NCI-H1436 treated with DMSO at 0.1 percent for 48 hours (cell line): ENCODE measurements at places on chromosomes 2 and 18.

DNA sequence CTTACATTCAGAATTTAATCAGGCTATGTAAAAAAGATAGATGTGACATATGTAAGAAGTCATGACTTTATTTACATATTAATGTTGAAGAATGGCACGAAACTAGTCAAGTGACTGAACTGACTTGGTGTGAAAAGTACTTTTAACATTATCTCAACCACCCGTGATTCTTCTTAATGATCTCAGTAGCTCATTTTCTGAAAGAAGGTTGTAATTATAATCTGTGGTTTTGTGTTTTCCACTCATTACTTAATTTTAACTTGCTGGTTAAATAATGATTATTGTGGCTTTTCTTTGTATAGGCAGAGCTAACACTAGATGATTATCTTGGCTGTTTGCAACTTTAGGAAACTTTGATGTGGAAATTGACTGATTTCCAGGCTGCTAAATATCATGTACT lies 18.5 kb downstream of the KCNJ13 start:
- no peak for DNase-seq

GRCh38 chr2:44929735-44930273 lies 11.7 kb upstream of the SIX3 start:
- DNase-seq: no peak

DNA sequence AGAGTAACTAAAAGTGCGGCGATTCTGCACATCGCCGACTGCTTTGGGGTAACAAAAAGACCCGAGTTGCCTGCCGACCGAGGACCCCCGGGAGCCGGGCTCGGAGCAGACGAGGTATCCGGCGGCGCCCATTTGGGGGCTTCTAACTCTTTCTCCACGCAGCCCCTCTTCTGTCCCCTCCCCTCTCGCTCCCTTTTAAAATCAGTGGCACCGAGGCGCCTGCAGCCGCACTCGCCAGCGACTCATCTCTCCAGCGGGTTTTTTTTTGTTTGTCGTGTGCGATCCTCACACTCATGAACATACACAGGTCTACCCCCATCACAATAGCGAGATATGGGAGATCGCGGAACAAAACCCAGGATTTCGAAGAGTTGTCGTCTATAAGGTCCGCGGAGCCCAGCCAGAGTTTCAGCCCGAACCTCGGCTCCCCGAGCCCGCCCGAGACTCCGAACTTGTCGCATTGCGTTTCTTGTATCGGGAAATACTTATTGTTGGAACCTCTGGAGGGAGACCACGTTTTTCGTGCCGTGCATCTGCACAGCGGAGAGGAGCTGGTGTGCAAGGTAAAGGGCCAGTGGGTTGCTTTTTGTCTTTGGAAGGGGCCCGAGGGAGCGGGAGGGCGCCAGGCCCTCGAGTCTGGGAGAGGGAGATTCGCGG lies 1.4 kb downstream of the TRIB2 start:
- DNase-seq: no peak

- DNase-seq: no peak
Measured at GRCh38 chr2:74146929-74147726, 584 bp downstream of the BOLA3 start.

GRCh38 chr2:235102896-235103295 lies 151.1 kb downstream of the SH3BP4 start:
- DNase-seq: no peak

DNA sequence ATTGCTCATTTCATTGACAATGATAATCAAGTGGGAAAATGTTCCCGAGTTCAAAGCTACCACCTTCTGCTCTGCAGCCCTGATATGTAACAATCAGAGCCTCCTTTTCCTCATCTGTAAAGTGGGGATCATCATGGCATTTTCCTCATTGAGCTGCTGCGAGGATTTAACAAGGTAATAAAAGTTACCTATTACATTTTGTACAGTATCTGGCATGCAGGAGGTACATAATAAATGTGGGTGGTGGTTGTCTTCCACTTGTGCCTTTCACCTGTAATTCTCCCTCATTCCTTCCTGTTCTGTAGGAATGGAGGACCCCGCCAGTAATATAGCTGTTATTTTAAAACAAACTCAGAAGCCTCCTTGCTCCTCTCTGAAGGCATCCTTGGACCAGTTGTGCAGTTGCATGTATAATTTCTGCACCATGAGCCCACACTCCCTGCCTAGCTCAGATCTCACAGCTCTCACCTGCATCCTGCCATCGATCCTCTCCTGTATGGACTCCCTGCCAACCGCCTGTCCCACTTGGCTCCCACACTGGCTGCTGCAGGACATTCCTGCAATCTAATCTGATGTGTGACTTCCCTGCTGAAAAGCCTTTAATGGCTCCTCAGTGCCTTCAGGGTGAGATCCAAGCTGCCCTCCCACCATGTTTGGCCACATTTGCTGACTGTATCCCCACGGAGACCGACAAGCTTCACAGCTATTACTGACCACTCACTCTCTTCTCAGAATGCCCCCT lies 350.4 kb downstream of the EN1 start:
- no peak for DNase-seq

DNA sequence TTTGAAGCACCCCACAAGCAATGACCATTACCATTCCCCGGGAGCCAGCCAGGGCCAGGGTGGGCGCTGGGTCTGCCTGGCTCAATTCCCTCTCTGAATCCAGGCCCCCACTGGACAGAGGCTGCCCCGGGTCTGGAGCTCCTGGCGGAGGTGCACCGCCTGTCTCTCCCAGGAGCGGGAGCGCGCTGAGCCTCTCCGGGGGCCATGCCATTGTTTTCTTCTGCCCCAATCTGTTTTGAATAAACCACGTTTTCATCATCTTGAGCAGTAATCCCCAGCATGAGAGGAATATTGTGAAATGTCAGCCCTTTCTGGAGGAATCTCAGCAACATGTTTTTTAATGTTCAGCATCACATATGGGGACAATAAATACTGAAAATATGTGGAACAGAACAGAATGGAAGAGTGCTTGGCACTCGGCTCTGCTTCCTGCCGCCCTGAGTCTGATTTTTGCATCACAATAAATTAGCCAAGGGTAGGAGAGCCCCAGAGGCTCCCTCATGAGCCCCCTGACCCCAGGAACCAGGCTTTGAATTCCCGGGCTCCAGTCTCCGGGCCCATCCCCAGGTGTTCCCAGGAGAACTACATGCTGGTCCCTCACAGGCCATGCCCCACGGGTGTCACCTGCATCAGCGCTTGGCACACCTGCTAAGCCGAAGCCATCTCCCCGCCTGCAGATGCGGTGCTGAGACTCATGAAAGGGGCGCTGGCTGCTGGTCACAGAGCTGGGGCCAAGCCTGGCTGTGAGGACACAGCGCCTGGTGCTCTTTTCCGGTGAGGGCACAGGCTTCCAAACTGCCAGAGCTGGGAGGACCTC lies 88.8 kb downstream of the INHBB start:
- no peak for DNase-seq

DNA sequence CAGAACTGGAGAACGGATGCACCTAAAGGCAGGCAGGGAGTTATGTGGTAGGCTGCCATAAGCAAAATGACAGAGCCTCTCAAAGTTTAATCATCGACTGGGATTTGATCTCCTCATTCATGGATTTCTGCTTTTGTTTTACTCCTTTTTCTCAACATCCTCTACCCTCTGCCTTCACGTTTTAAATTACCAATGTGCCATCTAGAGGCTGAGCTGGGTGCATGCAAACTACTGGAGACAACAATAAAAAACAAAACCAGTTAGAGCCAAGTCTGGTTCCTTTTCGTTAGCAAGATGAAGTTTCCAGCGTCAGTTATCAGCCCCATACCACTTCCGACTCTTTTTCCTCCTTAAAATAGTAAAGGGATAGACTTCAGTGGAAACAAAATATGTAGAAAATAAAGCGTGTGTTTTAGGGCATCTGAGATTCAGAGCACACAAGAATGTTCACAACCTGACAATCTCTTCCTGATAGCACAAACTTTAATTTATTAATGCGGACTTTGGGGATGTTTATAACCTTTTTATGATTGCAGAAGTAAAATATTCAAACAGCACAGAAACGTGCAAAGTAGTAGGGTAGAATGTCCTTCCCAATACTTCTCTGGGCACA lies 117.0 kb downstream of the LAMA1 start:
- no peak for DNase-seq

DNA sequence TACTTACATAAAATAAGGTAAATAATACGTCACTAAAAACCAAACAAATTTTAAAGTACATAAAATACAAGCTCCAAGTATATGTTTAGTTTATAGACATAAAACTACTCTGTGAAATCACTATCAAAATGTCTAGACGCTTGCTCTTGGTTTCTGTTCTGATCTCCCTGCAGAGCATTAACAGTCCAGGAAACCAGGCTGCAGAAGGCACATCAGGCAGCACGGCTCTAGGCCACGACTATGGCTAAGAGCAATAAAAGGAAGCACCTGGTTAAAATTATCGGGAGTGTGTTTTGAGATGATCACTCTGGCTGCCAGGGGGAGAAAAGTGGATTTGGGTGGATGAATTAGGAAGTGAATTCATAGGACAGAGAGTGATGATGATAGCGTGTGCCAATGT lies 196.0 kb upstream of the SPHKAP start:
- no peak for DNase-seq

DNA sequence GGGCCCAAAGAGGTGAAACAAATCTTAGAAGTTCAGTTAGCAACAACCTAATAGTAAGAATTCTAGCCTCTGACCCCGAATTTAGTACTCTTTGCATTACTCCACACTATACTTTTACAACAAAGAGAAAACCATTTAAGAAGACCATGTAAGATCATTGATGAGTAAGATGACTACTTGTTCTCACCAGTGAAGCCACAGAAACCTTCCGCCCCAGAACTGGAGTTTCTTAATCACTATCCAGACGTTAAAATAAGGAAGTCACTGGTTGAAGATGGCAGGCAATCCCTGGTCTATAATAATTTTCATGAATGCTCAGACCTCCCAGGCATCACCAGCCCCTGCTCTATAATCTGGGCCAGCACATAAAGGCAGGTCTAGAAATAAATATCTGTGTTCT lies 95.0 kb downstream of the TMEM163 start:
- DNase-seq: no peak

DNA sequence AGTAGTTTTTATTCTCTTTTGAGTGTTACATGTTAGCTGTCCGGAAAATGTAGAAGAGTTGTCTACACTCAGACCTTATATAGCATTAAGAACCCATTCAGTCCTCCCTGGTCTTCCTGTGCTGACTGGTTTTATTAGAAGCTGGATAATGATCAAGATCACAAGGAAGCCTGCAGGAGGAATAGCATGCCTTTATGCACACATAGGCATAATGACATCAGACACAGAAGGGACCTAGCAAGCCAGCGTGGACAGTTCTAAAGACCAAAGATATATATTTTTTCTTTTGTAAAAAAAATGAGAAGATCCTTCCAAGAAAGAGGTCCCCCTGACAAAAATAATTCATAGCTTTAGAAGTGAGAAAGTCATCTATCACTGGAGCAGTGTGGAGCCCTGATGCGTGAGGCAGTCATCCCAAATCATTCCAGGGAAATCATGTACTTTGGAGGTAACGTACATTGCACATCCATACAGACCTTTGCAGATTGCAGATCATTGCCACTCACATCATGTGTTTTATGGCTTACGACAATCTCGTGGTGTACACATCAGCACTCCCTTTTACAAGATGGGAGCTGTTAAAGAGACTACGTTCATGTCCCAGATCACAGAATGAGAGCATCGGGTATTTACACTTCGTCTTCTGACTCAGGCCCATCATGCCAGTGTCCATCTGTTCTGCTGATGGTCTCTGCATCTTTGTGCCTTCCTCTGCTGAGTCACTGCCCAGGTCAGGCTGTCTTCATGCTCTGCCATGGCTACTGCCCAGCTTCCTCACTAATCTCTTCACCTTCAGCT lies 334.0 kb downstream of the SOCS6 start:
- no peak for DNase-seq

DNA sequence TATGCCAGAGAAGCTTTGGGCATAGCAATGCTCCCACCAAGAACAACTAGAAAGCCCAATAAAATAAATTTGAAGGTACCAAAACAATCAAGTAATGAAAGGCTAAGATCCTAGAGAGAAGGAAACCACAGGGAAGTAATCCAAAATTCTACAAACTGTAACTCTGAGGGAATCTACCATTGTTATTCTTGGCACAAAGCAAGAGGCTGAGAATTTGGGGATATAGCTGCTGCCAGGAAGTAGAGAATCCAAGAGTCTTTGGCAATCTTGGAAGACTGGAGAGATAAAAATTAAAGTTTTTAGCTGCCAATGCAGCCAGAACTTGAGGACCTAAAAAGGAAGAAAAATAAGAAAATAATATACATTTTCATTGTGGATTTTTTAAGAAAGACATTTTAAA lies 68.5 kb downstream of the PIGN start:
- no peak for DNase-seq

GRCh38 chr2:188573453-188573852 lies 281.8 kb downstream of the GULP1 start:
- DNase-seq: no peak

DNA sequence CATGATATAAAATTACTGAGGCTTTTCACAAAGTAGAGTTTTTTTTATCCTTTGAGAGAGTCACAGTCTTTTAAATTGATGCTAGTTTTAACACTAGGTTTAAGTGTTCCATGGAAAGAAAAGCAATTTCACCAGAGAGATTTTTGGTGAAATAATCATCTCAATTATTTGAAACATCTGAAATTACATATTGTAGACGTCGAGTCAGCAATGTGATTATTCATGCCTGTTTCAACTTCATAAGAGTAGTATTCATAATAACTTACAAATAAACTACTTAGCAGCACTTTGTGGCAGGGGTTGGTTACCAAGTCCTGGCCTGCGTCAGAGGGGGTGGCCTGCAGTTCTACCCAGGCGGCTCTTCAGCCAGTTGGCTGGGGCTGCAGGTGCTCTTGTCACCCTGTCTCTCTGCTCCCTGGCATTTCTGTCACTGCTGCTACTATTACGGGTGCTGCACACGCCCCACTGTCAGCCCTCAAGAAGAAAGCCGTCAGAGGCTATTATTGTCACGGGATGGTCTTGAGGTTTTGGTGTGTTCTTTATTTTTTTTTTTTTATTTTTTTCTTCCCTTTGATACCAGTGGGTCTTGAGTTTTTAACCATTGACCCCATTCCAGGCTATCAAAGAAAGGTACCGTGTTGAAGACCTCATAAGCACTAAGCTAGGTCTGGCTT lies 50.4 kb downstream of the MALT1 start:
- no peak for DNase-seq

DNA sequence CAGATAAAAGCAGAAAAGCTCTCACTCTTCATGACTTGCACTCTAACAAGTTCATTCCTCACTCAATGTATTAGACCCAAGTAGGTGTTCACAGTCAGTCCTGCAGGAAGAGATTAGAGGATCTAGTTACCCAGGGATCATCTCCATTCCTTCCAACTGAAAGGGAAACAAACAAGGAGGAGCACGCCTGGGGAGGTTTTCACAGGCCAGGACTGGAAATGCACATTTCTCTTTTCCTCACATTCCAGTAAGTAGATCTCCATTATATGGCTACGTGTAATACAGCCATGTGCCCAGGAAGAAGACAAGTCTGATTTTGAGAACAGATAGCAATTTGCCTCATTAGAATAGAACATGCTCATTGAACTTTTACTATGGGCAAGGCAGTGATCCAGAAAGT lies 1132.2 kb upstream of the FAM98A start:
- DNase-seq: no peak

- no peak for DNase-seq
Measured at GRCh38 chr2:30371028-30371689, 75.9 kb upstream of the LCLAT1 start.

GRCh38 chr2:55425431-55425831 lies 5.8 kb upstream of the CCDC88A start:
- no peak for DNase-seq
